ENCODE measurements at places on chromosomes 13 and 19.

DNA sequence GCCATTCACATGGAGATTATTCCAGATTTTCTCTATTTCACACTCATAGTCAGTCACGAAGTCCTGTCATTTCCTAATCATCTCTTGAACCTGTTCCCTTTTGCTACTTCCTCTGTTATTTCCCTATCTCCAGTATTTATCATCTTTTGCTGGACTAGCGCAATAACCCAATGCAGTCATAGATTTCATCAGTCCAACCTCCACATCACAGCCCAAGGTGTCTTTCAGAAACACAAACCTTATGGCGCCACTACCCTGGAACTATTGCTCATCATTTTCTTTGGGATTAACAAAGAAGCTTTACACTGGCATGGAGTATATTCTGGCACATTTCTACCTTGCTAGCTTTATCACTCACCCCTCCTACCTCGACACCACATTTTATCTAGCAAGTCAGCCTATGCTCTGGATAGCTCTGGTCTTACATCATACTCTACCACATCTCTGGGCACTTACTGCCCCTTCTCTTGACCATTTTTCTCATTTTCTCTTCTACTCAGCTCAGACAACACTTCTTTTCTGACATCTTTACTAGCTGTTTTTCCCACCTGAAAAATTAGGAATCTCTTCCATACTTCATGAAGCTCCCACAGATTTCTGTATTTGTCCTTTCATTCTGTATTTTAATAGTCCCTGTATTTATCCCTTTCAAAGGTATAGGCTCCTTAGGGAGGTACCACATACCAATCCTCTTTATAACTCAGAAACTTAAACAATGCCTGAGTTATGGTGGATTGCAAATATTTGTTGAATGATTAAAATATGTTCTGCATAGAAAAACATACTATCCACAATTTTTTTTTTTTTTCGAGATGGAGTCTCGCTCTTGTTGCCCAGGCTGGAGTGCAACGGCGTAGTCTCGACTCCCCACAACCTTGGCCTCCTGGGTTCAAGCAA, 534.7 kb downstream of the KLF12 start:
- DNase-seq: no peak

DNA sequence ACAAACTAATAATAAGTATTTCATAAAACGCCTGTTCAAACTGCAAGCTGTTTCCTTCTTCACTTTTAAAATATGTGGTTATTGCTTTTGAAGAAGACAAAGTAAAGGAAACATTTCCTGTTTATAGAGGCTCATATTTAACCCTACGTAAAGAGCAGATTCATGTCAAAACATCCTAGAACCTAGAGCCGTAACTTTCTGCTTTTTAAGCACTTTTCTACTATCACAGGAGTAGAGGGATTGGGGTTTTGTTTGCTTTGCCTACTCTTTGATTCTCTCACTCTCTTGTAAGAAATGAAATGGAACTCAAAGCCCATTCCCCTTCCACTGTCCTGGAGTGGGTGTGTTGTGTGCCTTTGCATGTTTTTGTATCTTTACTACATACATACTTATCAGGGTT, 54.0 kb upstream of the GPR183 start:
- no peak for DNase-seq

DNA sequence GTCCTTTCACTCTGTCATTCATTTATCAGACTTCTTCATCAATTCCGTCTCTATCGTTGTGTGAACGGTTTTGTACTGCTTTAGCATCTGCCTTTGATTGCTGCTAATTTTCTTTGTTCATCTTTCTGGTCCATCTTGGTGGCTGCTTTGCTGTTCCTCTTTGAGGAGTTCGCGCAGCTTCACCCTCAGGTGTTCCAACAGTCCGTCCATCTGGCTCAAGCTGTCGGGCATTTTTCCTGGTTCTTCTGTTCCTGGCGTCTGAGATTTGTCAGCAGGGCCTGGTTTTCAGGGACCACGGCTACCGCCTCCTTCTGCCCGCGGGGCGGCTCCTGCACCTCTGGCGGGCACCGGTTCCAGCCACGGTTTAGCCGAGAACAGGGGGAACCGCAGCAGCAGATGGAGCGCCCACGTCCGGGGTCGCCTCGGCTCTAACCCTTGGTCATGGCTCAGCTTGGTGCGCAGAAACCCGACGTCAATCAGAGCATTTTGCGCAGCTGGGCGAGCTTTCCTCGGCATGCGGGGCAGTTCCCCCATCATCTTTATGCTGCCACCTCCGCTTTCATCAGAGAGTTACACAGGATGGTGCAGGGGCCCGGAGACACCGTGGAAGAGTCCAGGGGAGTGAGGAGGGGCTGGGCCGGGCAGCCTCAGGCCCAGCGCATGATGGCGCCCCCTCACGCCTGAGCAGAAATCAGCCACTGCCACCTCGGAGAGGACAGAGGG, 89.5 kb downstream of the ZNF100 start:
- DNase-seq: no peak

DNA sequence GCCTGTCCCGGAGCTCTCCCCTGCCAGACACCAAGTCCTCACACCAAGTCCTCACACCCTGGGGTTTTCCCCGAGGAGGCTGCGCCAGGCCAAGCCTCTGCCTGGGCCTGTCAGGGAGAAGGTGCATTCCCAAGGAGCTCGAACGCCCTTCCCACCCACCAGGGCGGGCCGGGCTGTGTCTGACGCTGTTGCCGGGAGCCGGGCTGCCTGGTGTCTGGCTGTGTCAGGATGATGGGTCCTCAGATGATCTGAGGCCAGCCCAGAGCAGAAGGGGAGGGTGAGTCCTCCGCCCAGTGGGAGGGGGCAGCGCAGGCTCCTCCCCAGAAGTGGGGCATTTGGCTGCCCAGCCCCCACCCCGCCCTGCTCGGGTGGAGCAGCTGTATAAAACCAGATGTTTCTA, 2.3 kb upstream of the HAS1 start:
- DNase-seq: no peak

GRCh38 chr19:56837492-56838023, 3.0 kb downstream of the PEG3 start:
- no peak for DNase-seq
